Activated T-cell treated with anti-CD3 and anti-CD28 coated beads, Interleukin-2, amount 50 U/mL, for 48 hours (primary cell): ENCODE measurements at places on chromosomes 1 and 21.

- no peak for DNase-seq
Measured at GRCh38 chr1:243261390-243261789, 5.5 kb downstream of the SDCCAG8 start.

GRCh38 chr1:109931189-109931731 is 20.6 kb downstream of the CSF1 start:
- no peak for DNase-seq

- no peak for DNase-seq
Measured at GRCh38 chr1:69425871-69426270, 141.9 kb upstream of the LRRC7 start.

GRCh38 chr1:240538776-240539430 is 73.1 kb downstream of the GREM2 start:
- no peak for DNase-seq

DNA sequence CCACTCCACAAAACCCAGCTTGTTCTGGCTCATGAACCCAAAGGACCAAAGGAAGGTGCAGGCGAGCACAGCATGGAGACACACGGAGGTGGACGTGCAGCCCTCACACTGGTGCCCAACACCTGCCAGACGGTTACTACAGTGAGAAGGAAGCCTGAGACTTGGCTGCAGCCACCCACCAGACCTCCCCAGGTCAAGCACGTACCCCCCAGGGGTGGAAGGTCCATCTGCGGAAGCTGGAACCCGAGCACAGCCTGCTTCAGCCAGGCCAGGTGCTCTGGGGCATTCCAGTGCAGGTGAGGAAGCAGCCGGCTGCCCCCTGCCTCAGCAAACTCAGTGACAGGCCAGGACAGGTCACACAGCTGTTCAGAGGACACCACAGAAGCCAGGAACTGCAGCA is 16.0 kb upstream of the LSS start:
- no peak for DNase-seq

DNA sequence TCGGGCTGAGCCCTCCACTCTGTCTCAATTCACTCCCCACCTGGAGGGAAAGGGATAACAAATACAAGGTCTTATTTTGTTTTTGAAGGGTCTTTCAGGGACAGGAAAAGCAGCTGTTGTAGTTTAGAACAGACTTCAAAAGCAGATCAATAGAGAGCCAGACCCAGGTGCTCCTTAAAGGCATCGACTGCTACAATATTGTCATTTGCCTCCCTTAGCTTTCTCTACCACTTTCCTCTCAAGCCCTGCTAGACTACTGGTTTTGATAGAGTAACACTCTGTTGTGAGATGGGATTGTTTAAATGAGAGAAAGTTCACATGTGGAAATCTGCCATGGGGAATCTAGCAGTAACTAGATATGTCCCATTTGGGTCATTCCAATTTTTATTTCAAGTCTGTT is 24.0 kb downstream of the RGS7 start:
- DNase-seq, result no peak

DNA sequence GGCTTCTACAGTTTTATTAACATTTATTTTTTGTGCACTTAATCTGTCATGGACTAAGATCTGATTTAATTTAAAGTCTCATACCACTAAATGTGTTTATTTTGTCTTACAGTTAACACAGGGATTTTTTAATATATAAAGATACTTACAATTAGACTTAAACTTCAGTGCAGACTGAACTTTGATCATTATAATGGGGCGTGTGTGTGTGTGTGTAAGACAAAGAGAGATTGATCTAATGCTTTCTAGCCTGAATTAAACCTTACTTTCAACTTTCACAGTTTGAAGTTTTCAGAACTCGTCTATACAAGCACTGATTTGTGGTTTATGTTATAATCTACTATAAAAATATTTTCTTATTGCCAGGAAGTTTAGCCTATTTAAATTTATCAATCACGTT is 150.8 kb downstream of the COP1 start:
- no peak for DNase-seq
